GM23248 (cell line): ENCODE measurements at places on chromosomes 6 and 20. TPM values are rescaled to one million over a fixed set of nuclear protein-coding genes. Genes with fewer than 3 reads are reported as not detected.
A peak's percentile ranks its signal among the peaks of the same experiment; 100 is the strongest.

DNA sequence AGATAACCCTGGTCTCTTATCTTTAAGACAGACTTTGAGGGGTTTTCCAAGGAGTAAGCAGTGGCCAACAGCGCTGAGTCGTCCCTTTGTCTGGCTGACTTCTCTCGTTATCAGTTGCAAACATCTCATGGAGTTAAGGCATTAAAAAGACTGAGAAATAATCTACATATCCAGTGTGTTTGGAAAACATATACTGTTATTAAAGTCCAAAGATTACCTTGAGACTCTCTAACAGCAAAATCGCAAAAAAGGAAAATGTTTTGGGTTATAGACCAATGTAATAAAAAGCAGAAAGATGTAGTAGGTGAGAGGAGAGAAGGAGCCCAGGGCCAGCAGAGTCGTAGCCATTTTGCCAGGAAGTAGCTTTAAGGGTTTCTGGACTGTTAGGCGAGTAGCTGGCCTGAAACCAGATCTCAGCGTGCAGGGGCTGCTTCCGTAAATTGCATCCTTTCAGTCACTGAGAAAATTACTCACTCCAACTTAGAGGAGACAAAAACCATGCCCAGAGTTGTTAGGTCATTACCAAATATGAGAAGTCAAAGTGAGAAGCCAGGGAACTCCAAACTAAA is 24.6 kb downstream of the MYLK4 start:
- H3K27ac ChIP-seq: no peak overlapping the region
- H3K27me3 ChIP-seq: no peaks in the 10 kb centered on the region
- H3K36me3 ChIP-seq: no peaks in the 10 kb centered on the region

- peaks cover 13% of the 10 kb centered on the region for H3K4me1 ChIP-seq
- H3K4me3 ChIP-seq: no peak overlapping the region
- no peak overlapping the region for H3K27ac ChIP-seq
- H3K36me3 ChIP-seq: no peaks in the 10 kb centered on the region
These were observed 598 bp downstream of the TMEM239 start for GRCh38 chr20:2816583-2817340.

- peaks cover 13% of the 10 kb centered on the region for H3K4me1 ChIP-seq
- H3K4me3 ChIP-seq: no peak overlapping the region
- no peaks in the 10 kb centered on the region for H3K36me3 ChIP-seq
- no peaks in the 10 kb centered on the region for H3K27me3 ChIP-seq
- peak; percentile 53 for DNase-seq
- H3K27ac ChIP-seq: no peak overlapping the region
These were observed 174.0 kb downstream of the BCKDHB start for GRCh38 chr6:80280262-80281010.

DNA sequence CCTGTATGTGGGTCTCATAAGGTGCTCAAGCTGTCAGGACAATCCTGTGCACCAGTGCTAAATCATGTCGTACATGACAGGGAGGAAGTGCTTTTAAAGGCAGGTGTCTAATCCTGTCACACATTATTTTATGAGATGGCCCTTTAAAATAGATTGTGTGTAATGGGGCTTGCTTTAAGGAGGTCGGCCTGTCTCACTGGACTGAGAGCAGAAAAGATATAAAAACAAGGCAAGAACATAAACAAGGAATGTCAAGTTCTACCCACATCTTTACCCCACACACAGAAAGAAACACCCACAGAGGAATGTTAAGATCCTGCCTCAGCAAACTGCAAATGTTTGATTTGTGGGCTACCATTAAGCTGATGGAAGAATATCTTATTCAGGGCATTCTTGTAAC is 279.0 kb downstream of the FOXA2 start:
- no peak overlapping the region for H3K4me3 ChIP-seq
- no peaks in the 10 kb centered on the region for H3K36me3 ChIP-seq
- no peak for DNase-seq
- no peaks in the 10 kb centered on the region for H3K4me1 ChIP-seq

DNA sequence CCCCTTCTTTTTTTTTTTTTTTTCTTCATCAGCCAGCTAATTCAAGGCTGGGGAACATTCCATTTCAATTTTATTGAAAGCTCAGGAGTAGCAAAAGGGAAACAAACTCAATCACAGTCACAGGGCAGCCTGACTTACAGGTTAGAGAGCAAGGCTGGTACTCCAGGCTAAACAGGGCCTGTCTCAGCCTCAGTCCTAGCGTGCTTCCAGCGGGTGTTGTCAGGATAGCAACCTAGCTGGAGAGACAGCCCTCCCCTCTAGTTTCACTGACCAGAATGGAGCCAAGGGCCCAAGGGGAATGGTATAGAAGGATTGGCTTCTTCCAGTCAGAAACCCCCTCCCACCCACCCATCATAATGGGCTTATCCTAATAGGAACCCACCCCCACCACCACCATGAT is 132.9 kb downstream of the PXDC1 start:
- DNase-seq: no peak
- H3K27me3 ChIP-seq: no peaks in the 10 kb centered on the region
- no peaks in the 10 kb centered on the region for H3K36me3 ChIP-seq
- H3K4me3 ChIP-seq: no peak overlapping the region

VPS52 gene
- total RNA-seq: 32.3 and 38.8 TPM in 2 replicates

COL11A2 gene
- 0.25 and 0.32 TPM in 2 replicates for total RNA-seq
